Kidney capillary endothelial cell (primary cell): ENCODE measurements at places on chromosomes 3 and 15.

DNA sequence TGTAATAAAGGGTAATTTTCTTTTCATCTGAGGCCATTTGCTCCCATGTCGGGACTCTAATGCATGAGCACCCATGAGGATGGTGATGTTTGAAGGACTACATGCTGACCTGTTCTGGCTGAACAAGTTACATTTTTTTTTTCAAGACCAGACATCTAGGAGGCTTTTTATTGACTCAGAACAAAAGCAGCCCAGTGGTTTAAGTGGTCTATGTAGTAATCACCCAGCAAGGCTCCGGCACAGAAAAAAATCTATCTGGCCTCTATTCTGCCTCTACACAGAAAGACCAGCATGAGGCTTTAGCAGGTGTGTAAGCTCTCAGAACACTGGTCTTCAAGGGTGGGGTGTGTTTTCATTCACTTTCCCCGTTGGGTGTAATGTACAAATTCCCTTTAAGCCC lies 95.1 kb upstream of the ZBED2 start:
- no peak for DNase-seq

DNA sequence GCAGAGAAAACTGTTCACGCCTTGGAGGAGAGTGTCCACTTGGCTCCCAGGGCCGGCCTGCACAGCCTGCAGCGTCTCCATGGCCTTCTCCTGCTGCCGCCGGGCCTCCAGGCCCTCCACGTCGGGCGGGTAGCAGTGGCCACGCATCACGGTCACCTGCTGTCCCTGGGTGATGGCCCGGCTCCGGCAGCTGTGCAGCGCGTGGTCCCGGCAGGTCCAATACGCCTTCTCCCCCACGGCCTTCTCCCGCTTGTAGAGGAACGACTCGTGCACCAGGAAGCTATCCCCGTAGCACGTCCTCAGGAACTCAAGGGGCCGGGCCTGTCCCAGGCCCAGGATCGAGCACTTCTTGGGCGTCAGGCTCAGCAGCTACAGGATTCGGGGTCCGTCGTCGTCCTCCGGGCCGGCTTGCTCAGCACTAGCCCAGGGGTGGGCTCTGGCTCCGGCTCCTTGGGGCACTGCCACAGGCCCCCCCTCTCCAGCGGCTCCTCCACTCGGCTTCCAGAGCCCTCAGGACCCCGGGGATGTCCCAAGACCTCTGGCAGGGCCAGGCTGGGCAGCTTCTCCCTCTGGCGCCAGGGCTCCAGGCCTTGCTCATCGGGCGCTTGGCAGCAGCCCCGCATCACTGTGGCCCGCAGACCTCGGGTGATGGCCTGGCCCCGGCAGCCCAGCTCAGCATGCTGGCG lies 83.6 kb upstream of the FXR1 start:
- DNase-seq, result no peak

DNA sequence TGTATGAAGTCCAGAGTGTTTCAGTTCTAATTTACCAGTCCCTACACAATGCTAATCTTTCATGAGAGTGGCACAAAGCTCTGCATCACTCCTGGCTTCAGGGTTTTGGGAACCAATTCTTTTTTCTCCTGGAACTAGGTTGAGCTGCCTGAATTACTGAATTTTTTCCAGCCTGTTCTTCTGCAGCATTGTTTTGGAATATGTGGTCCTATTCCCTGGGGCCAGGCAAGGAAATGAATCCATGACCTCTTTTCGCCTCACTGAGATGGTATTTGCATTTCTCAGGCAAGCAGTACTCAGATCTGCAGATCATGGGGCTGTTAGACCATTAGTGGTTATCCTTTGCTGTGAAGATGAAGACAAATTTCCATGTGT lies 25.6 kb upstream of the GPR171 start:
- no peak for DNase-seq

GRCh38 chr3:155736381-155736780 lies 8.5 kb downstream of the PLCH1 start:
- DNase-seq, result no peak

- no peak for DNase-seq
Measured at GRCh38 chr3:101615525-101615924, 41.5 kb downstream of the PCNP start.

- no peak for DNase-seq
Measured at GRCh38 chr3:52506266-52506966, 11.3 kb downstream of the STAB1 start.

DNA sequence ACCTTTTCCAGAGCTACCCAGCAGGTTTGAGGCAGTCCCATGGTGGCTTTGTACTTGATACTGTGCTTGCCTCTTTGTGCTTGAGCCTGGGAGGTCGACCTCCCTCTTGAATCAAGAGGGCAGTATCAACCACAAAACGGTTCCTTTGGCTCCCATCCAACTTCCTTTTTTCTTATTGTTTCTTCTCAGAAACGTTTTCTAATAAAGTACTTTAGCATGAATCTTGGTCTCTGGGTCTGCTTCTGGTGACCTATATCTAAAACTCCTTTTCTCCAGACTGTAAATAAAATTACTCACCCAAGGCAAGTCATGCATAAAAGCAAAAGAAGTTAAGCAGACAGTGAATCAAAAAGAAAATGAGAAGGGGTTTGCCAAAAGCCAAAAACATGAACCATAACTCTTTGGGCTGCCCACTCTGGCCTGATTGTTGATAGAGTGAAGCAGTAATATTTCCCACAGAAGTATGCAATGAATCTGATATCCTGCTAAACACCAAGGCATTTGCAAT lies 112.2 kb upstream of the SLC4A7 start:
- no peak for DNase-seq

- DNase-seq, result peak; percentile 58
Measured at GRCh38 chr3:102068327-102068726, 219.0 kb downstream of the NFKBIZ start.

DNA sequence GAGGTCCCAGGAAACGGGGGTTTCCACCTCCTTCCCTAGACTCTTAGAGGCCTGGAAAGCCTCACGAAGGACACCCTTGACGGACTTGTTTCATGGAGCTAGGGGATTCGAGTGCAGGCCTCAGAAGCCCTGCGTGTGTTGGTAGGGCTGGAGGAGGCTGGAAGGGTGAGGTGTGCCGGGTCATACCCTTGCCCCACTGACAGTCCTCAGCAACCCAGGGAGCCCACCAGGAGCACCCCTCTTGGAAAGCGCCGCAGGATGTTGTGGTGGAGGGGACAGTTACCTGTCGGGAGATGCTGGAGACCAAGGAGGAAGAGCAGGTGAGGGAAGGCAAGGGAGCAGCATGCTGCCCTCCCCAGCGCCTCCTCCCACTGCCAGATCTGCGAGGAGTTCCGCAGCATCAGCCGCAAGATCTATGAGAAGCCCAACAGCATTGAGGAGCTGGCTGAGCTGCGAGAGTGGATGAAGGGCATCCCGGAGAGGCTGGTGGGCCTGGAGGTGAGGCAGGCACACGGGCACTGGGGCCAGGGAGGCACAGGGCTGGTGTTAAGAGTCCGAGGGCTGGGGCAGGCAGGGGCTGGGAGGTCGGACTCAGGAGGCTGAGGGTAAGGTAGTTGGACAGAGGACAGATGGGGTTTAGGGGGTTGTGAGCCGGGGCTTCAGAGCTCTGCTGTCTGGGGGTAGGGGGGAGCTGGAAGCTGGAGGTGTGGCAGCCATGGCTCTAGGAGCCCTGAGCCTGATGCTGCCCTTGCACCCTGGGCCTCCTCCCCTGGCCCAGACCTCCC lies 33.7 kb downstream of the DNAH1 start:
- no peak for DNase-seq

- DNase-seq, result no peak
Measured at GRCh38 chr15:55289011-55289745, 435 bp downstream of the RAB27A start.

DNA sequence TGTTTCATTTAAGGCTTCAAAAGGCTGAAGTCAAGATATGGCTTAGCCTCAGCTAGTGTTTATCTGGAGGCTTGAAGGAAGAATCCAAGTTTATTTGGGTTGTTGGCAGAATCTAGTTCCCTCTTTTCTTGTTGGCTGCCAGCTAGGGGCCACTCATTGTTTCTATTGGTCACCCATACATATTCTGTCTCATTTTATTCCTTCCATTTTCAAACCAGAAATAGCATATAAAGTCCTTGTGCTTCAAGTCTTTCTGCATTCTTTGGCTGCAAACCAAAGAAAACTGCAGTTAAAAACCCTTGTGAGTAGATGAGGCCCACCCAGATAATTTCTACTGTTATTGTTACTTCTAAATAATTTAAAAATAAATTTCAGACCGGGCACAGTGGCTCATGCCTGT lies 301.7 kb downstream of the OXSM start:
- DNase-seq, result no peak

- DNase-seq, result no peak
Measured at GRCh38 chr3:53718462-53718861, 127.8 kb downstream of the CHDH start.

DNA sequence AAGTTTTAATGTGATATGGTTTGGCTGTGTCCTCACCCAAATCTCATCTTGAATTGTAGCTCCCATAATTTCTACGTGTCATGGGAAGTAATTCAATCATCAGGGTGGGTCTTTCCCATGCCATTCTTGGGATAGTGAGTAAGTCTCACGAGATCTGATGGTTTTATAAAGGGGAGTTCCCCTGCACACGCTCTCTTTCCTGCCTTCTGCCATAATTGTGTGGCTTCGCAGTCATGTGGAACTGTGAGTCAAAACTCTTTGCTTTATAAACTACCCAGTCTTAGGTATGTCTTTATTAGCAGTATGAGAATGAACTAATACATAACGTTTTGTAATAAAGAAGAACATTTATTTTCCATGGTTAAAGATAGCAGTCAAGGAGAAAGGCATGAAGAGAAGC lies 39.2 kb upstream of the GOLIM4 start:
- no peak for DNase-seq

DNA sequence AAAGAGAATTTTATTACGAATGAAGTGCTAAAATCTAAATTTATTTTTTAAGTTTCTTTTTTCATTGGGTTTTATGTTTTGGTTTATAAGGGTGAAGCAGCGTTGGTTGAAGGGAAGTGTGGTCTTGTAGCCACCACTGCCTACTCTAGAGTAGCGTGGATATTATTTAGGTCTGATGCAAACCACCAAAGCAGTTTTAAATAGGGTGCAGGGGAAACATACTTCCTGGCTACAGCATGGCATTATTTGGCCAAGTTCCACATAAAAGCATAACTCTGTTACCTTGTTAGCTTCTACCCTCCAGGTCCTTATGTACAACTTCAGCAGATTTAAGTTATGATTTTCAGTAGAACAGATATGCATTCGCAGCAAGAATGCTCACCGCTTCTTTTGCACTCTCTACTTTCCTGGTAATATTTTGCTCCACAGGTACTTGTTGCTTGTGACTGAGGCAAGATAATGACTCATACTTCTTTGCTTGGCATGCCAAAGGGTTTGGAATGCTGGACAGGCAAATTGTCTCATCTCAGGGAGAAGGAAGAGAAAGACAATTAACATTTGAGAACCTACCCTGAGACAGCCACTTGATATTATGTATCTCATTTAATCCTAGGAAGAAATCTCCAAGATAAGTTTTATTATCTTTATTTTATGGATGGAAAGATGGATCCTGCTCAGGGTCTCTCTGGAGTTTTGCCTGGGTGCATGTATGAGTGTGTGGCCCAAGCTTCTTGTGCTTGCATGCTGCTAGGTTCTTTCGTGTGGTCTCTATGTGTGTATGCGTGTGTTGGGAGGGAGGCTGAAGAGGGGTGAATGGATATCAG lies 5.4 kb downstream of the TGFBR2 start:
- DNase-seq, result peak; percentile 69

DNA sequence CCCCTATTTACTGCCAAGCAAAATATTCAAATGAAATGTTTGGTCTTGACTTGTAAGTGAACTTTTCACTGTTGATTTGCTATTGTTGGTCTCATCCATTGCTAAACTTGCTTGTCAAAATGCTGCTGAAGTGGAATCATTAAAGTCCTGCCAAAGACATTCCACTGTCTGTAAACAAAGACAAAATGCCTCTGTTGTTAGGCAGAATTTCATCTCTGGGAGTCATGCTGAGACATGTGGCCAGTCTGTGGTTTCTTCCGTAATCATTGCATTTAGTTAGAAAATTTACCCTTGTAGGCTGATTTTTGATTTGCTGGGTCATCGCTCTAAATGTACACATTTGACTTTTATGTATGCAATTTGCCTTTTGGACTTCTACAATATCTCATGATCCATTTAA lies 577.7 kb downstream of the MECOM start:
- no peak for DNase-seq

DNA sequence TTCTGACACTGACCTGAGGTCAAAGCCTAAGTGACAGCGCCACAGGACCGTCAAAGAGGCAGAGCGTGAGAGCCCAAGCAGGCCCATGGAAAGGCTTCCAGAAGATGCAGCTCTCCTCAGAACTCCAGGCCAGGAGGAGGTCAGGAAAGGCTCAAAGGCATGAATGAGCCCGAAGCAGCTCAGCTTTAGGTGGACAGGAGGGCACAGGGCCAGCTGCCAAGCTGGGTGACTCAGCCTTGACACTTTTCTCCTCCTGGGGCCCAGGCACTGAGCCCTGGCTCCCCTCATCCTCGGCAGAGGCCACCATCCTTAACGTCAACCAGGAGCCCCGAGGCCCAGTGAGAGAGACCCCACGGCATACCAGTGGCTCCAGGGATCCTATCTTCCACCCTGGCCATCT lies 62.9 kb downstream of the ADCY5 start:
- no peak for DNase-seq

GRCh38 chr3:194158942-194159439 lies 23.0 kb downstream of the HES1 start:
- no peak for DNase-seq

GRCh38 chr3:71515636-71516365 lies 67.7 kb downstream of the FOXP1 start:
- peak; percentile 29 for DNase-seq

DNA sequence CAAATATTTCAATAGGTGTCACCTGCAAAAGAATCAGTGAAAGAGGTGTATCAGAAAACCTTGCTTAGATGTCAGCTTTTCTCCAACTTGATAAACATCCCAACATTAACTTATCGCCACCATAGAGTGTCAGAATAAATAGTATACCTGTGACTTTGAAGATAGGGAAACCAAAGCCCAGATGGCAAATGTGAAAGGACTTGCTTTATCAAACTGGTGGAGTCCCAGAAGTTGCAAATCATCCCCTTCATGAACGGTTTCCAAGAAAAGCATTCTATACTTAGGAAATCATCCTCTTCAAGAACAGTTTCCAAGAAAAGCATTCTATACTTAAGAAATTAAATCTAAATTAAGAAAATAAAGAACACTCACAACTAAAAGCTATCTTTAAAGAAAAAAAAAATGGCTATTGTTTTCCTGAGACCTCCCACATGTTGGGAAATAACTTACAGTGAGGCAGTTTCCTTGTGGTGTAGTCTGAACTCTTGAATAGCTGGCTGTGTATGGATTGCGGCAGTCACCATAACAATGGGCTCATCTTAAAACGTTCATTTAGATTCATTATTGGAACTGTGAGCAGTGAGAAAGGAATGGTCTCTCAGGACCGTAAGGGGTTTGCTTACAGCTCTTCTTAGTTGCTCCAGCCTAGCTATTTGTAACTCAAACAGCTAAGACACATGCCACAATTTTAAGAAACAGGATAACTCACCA lies 56.5 kb downstream of the GHSR start:
- no peak for DNase-seq

- no peak for DNase-seq
Measured at GRCh38 chr15:70453238-70453637, 310.1 kb downstream of the UACA start.
